Glutamatergic neuron (in vitro differentiated cells): ENCODE measurements at places on chromosomes 11 and 22.

DNA sequence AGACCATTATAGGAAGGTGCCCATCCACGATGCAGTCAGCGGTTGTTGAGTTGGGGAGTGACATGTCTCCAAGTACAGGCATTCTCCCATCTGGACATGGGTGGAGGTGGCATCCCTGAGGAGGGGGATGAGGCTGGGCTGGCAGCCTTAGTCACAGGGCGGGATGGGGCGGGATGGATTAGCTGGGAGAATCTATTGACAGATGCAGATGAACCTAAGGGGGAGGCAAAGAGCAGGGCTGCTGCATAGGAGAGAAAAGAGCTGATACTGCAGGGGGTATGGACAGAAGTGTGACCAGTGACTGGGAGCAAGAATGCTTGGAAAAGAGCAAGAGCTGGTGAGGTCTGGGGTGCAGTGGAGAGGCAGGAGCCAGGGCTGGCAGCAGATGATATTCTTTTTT, 42.7 kb downstream of the SCN3B start:
- no peak for DNase-seq

DNA sequence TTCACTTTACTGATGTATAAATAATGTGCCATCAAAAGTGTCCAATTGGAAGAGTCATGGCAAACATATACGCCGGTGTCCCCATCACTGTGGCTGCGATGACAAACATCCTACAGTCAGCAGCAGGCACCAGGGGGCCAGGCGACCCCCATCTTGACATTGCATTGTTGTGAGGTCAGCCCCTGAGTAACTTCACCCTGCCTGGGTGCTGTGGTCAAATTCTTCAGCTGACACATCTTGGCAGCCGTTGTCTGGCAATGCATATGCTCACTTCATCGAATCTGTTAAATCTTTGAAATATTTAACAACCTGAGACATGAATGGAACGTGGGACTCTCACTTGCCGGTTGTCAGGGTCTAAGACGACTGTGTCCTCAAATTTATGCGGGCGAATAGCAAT, 430.9 kb downstream of the BRD1 start:
- DNase-seq = no peak

GRCh38 chr11:33697997-33698396, 2.6 kb downstream of the C11orf91 start:
- DNase-seq = no peak

DNA sequence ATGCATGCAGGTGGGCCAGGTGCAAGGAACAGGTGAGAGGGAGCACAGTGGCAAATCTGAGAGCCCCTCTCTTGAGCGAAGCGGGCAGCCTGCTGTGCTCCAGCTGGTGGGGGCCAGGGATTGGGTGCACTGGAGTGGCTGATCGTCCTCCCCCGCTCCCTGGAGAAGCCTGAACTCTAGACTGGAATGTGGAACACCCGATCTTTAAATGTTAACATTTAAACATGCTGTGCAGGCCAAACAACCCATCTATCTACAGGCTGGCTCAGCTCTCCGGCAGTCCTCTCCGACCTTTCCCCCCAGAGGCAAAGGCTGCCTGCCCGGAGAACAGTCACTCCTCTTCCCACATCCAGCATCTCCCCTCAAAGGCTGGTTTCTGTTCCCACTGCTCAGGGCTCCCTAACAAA, 5.1 kb downstream of the MRGPRF start:
- DNase-seq = no peak

- no peak for DNase-seq
These were observed 36.4 kb downstream of the MAML2 start for GRCh38 chr11:96306600-96306932.

DNA sequence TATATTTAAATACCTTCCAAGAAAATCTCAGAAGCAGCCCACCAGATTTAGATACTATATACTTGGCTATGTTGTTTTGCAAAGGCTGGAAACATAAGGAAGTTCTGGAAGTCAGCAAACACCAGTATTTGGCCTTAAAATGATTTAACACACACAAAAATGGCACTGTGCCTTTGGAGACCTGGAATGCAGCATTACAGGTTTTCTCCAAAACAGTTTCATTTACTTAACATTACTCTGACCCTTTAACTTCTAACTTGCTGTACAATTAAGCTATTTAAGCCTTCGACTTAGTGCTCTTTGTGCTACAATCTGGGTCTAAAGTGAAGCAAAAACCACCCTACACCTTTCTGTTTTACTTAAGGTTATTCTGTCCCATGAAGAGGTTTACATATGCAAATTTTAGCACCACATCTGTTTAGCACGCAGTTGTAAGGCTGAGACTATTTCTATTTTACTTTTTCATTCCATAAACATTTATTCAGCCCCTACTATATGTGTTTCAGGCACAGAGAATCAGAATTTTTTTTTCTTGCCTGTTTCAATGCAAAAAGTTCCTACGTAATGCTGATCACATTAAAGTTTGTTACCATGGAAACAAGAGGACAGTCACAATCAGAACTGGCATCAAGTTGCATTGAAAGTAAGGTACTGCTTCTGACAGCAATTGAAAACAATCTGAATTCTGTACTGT, 70.3 kb downstream of the MAML2 start:
- DNase-seq = no peak

GRCh38 chr11:70713086-70713835, 314.9 kb downstream of the CTTN start:
- no peak for DNase-seq

GRCh38 chr11:33500332-33500731, 200.3 kb downstream of the C11orf91 start:
- DNase-seq = no peak

DNA sequence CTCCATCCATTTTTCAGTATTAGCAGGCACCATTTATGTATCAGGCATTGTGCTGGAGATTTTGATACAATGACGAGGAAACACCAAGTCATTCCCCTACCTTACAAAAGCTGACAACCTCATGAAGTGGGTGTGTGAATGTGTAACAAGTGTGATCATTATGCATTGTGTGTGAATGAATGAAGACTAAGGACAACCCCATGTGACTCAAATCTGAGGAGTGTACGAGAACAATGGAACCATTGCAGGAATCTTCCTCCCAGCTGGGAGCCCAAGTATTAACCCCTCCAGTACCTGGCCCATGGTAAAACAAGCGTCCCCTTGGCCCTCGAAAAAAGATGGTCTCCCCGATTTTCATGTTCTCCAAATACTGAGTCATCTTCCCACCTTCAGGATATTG, 4.4 kb downstream of the CYB5R2 start:
- no peak for DNase-seq

- no peak for DNase-seq
These were observed 2.1 kb upstream of the LRRC55 start for GRCh38 chr11:57179681-57180080.

DNA sequence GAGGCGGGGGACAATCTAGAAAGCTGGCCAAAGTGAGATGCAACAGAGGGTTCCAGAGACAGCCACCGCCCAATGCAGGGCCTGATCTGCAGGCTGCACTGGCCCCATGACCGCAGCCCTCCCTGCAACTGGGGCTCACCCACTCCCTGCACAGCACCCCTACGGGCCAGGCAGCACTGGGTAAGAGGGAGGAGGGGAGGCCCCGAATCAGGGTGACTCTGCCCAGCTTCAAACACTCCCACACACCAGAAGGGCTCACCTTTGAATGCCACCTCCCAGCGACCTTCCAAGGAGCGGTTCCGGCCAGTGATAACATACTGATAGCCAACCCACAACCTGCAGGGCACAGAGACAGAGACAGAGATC, 59.3 kb downstream of the DGCR2 start:
- DNase-seq = no peak

- no peak for DNase-seq
These were observed 43.3 kb downstream of the RBFOX2 start for GRCh38 chr22:35985371-35985770.

DNA sequence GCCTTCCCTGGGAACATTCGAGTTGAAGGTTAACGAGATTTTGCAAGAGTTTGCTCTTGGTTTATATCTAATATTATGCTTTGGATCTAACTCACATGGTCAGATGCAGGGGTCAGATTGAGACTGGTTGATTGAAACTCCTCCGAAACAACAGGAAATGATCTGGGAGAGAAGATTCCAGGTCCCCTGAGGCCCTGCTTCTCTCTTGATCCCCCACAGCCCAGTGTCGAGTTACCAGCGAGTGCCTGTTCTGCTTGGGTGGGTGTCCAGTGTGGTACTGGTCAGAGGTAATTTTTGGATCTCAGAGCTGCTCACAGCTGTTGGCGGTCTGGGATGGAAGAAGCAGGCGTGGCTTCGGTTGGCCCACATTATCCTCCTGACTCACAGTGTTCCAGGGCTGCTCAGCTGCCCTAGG, 9.2 kb downstream of the FBLN1 start:
- DNase-seq = peak; percentile 39

DNA sequence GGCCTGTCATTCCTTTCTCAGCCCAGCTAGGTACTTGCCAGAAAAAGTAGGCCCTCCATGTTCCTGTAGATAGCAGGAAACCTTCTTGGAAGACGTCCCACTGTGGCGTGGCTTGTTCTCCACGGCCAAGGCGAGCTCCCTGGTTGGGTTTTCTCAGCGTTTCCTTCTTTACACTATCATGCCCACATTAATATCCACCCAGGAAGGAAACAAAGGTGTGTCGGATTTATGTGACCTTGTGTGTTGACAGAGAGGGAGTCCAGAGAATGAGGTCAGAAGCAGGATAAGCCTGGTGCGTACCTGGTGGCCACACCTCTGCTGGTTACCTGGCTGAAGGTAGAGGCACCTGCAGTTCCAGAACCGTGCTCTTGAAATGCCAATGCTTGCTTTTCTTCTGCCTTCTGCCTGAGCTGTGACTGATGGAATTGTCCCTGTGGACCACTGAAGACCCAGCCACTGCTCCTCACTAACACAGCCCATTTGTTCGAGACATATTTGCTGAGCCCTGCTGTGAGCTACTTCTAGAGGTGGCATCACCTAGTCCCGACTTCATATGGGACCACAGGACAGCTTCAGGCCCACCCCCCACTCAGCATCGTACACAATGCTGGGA, 7.9 kb downstream of the ASPHD2 start:
- no peak for DNase-seq

- DNase-seq = no peak
These were observed 38.0 kb downstream of the MYH9 start for GRCh38 chr22:36349726-36350125.

GRCh38 chr11:83092488-83093384, 21.0 kb upstream of the RAB30 start:
- peak; percentile 27 for DNase-seq
